CD4-positive, alpha-beta T cell treated with Interleukin-1 beta for 1 hour (primary cell): ENCODE measurements at places on chromosomes 4 and X.

DNA sequence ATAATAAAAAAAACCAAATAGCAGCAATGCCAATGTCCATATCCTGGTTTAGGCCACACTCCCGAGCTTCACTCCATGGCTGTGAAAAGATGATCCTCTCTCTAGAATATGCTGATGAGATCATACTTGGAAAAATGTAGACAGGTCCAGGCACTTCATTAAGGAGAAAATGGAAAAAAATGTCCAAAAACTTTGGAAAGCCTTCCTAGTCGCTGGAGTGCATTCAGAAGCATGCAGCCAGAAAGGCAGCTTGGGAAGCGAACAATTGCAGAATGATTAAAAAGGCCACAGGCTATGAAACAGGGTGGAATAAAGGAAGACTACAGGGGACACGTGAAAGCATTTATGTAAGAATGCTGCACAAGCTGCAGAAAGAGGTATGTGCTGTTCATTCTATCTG, 165.6 kb upstream of the HCCS start:
- no peak for DNase-seq

- no peak for DNase-seq
Measured at GRCh38 chr4:57131849-57132742, 21.9 kb upstream of the IGFBP7 start.

DNA sequence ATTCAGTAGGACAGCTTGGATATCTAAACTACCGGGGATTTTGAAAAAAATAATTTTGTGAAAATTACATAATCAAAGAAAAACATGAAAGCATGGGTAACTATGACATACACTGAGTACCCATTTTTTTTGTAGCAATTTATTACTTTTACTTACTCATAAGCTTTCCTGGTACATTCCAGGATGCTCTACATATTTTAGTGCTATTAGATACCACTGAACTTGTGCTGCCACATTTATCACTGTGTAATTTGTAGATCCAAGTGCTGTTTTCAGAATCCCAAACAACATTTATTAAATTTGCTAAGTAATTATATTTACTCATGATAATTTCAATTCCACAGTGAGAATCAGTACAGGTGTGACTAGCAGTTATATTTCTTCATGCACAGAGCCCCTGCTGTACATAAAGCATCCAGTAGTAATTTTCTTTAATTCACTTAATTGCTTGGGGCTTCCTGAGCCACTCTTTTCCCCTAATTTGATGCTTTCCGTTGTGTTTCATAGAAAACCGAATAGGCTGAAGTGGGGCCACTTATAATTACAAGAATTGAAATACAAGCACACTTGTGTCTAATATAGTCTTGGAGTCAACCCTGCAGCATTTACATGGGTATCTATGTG, 2254.4 kb downstream of the ARAP2 start:
- DNase-seq, result no peak

DNA sequence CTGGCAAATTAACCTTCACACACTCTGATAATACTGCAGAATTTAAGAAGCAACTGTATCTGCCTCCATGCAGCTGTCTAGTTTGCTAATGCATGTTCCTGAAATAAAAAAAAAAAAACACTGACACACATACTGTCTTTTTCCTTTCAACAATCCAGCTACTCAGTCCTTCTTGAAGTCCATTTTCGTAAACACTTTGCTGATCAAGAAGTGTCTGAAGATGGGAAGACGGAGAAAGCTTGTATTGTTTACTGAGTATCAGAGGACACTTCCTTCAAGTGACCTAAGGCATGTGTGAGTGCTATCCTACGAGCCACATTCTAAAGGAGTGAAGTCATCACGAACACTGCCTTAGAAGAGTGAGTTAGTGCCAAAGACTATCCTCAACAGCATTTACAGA, 82.6 kb downstream of the LUZP4 start:
- DNase-seq, result no peak

DNA sequence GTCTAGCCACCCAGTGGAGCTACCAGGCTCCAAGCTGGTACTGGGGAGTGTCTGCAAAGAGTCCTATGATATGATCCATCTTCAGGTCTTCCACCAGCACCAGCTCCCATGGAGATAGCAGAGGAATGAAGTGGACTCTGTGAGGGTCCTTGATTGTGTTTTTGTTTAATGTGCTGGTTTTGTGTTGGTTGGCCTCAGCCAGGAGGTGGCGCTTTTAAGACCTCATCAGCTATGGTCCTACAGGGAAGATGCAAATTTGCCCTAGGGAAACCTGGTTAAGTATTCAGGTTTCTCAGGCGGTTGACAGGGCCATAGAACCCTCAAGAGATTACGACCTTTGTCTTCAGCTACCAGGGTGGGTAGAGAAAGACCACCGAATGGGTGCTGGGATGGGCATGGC, 1141.1 kb downstream of the STIM2 start:
- no peak for DNase-seq

DNA sequence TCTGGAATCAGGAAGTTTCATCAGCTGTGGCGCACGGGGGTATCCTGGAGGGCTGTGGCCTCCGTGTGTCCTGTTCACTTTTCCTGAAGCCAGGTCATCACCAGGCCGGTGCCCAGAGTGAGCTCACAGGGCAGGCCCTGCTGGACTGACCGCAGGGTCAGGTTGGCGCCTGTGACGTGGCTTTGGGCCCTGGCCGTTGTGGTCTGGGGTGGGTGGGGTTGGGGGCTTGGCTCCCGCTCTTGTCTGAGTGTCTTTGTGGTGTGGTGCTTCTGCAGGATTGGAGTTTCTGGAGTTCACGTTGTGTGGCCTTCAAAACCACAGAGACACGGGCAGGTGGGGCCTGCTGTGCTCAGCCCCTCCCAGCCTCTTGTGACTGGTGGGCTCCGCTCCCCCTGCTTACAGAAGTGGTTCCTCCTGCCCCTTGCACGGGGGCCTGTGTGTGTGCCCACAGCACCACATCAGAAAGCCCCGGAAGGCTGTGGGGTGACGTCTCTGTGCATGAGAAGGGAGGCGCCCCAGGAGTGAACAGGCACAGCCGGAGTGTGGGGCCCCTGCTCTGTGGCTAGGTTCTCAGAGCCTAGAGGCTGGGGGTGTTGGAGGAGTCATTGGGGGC, 9.5 kb downstream of the RGS12 start:
- peak; percentile 86 for DNase-seq

DNA sequence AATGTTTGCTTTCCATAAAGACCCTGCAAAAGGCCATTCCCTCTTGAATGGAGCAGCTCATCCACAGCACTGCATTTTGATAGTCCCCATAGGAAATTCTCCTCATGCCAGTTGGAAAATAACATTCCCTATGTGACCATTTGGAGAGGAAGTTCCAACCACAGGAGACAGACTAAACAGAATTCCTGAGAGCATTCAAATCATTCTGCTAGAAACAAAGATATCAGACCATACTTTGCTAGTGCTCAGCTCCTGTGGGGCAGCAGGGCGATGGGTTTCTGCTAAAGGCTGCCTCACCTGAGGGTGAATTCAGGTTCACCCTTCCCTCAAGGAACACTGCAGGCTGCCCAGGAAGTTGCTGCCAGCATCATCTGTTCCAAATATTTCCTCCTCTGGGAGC, 58.8 kb downstream of the LNX1 start:
- no peak for DNase-seq

GRCh38 chrX:119391279-119391678, 7.9 kb upstream of the SLC25A43 start:
- DNase-seq, result peak; percentile 4

- no peak for DNase-seq
Measured at GRCh38 chr4:124727331-124727890, 14.9 kb upstream of the ANKRD50 start.

GRCh38 chr4:155724731-155725130, 34.1 kb upstream of the GUCY1B1 start:
- DNase-seq, result no peak

GRCh38 chr4:112185740-112186670, 40.8 kb downstream of the FAM241A start:
- no peak for DNase-seq

GRCh38 chrX:17812763-17813162, 48.3 kb downstream of the RAI2 start:
- DNase-seq, result no peak

- DNase-seq, result no peak
Measured at GRCh38 chrX:39840133-39840532, 257.6 kb downstream of the BCOR start.

DNA sequence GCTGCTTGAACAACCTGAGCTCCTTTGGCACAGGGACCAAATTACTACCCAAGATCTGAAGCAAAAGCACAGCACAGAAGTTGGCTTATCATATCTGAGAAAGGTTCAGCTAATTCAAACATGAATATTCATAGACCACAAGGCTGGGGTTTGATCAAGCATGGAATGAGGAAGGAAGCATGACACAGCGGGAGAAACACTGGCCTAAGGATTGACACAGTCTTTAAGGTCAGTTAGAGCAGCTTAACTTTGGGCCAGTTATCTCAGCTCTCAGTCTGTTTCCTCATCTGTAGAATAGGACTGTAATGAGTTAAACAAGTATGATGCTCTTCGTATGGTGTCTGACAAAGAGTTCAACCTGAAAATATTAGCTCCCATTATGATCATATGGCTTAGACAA, 88.5 kb upstream of the CBR4 start:
- no peak for DNase-seq

GRCh38 chr4:112853662-112854256, 195.7 kb upstream of the ANK2 start:
- no peak for DNase-seq

DNA sequence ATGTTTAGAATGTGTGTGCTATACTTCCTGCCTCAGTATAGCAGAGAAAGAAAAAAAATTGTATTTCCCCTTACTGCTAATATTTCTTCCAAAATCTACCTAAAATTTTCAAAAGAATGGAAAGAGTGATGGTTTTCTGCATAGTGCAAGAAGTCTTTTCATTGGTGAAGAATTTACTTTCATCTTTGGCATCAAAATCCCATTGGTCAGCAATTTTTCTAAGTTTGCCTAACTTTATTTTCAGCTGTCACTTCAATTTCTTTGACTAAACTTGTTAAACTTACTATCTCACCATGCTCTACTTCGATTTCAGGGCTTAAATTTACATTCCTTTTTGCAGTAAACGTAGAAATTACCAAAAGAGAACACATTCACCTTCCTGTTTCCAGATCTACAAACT, 44.5 kb upstream of the MAGEB2 start:
- DNase-seq, result no peak

GRCh38 chr4:173498771-173499170, 31.3 kb downstream of the HAND2 start:
- DNase-seq, result no peak

DNA sequence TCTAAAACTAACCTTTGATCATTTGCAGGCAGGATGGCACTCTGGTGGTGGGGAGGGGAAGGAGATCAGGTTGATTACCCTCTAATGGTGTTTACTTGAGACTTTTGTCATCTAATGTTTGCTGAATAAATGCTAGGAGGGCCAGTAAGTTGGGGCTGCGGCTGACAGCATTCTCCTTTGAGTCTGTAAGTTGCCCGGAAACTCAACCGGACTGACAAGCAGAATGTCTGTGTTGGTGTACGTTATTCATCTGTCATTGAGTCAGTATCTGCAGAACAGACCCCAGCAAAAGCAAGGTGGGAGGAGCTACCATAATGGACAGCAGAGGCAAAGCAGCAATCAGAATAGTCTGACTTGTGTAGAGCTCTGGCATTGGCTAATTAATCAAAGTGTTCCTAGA, 1210.6 kb upstream of the PABPC4L start:
- DNase-seq, result no peak

DNA sequence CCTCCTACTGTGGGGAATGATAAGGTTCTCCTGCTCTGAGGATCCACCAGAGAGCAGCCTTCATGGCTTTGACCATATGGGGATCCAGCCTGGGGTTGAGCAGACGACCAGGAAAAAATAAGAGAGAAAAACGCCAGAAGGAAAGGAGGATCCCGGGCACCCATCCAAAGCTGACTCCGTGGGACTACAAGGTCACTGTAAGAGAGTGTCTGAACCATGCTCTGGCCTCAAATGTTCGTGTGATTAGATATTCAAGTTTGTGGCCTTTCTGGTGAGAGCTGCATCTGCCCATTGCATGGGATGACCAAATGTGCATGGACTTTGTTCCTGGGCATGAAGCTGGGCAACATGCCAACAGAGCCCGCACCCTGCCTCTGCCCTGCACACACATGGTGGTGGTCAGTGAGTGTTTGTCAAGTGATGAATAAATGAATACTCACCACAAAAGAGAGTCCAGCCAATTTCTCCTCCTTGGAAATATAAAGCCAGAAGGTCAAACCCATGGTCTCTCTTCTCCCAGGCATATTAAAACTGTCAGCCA, 346.0 kb upstream of the GATB start:
- no peak for DNase-seq

GRCh38 chr4:169619518-169619957, 840 bp upstream of the CLCN3 start:
- DNase-seq, result peak; percentile 72

- DNase-seq, result peak; percentile 27
Measured at GRCh38 chrX:45824471-45824870, 623.8 kb upstream of the DIPK2B start.

- no peak for DNase-seq
Measured at GRCh38 chr4:102764901-102765300, 4.1 kb upstream of the MANBA start.

DNA sequence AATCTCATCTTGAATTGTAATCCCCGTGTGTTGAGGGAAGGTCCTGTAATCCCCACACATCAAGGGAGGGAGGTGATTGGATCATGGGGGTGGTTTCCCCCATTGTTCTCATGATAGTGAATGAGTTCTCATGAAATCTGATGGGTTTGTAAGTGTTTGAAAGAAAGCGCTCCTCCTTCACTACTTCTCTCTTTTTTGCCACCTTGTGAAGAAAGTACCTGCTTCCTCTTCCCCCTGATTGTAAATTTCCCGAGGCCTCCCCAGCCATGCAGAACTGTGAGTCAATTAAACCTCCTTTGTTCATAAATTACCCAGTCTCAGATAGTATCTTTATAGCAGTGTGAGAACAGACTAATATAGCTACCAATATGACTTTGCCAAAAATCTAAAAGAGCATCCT, 41.1 kb downstream of the GBA3 start:
- DNase-seq, result no peak

- DNase-seq, result peak; percentile 20
Measured at GRCh38 chrX:2629316-2630007, 61.6 kb upstream of the CD99 start.

GRCh38 chr4:4853371-4853823, 6.1 kb upstream of the MSX1 start:
- no peak for DNase-seq

DNA sequence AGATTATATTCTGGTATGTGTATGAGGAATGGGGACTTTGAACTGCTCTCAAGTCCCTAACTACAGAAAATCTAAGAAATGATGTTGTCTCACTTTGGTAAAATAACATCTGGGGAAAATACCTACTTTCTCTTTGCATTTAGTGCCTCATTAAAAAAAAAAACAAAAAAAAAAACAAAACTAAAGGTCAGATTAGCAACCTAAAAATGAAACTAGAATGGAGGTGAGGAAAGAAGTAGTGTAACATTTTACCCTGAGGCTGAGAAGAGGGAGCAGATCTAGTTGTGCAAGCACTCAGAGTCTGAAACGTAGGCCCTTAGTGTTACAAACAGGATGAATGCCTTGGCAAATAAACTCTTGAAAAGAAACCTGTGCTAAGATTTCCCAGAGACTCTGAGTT, 56.0 kb downstream of the VGLL1 start:
- DNase-seq, result no peak

GRCh38 chrX:18220786-18221185, at the start of gene BEND2:
BEND2 (minus strand) TSS chrX:18220886; CDS start chrX:18220750, 136 bp downstream.
- DNase-seq, result no peak
